ENCODE measurements at places on chromosomes 2 and 18.

DNA sequence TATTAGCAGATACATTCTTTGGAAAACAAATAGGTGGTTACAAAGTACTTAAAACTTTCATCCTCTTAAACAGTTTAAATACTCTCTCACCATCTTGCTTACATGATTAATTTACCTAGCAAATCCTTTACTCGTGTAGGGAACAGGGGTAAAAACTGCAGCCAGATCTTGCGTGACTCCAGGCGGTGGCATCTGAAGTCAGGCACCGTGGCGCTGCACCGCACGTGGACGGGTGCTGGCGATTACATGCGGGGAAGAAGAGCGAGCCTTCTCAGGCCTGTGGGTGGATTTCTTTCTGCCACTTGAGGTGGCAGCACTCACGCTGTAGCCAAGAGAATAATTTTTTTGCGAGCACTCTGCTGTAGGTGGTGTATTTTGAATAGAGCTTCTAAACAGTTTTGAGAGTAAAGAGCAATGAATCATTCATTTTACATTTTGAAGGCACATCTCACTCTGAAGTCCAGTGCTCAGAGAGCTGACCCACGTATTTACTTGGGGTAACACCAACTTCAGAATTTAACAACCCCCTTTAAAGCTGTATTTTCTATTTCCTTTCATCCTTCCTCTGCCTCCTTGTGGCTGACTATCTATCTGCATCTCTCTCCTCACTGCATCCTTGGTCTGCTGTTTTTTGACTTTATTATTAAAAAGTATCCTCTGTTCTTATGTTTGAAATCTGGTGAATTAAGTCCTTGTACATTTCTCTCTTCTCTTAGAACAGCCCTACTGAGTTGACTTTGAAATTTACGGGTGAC, 68.9 kb downstream of the EPAS1 start:
- no peak for DNase-seq

DNA sequence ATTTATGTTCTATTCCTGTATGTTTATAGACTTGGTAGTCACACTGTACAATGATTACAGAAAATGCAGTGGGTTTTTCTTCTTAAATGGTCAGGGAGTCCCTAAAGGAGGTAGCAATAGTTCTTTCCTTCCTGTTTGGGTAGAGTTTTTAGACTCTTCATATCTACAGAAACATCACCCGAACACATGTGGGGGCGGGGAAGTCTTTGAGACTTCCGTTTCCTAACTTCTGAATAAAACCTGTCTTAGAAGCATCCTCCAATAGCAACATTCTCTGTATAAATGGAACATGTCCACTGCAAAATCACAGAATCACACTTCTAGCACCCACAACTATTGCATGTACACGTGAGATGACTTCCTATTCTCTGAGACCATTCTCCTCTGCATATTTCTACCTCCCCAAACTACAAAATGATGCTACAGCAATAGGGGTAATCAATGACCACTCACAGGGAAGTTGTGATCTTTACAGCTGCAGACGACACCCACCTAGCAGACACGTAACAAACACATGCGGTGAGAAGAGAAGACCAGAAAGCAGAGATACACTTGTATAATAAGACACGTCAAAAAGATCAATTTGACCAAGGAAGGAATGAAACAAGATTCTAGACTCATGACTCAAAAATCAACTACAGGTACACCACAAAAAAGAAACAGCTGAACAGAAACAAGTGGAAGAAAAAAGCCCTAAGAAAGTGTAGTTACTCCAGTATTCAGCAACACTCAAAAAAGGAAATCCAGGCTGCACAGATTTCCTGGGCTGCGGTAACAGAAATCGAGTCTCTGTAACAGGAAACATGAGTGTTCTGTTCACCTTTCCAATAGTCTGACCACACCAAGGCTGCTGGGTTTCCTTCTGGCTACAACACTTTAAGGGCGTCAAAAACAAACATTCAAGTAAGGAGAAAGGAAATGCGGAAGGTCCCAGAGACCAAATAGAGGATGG, 120.4 kb downstream of the ZNF516 start:
- DNase-seq: no peak

DNA sequence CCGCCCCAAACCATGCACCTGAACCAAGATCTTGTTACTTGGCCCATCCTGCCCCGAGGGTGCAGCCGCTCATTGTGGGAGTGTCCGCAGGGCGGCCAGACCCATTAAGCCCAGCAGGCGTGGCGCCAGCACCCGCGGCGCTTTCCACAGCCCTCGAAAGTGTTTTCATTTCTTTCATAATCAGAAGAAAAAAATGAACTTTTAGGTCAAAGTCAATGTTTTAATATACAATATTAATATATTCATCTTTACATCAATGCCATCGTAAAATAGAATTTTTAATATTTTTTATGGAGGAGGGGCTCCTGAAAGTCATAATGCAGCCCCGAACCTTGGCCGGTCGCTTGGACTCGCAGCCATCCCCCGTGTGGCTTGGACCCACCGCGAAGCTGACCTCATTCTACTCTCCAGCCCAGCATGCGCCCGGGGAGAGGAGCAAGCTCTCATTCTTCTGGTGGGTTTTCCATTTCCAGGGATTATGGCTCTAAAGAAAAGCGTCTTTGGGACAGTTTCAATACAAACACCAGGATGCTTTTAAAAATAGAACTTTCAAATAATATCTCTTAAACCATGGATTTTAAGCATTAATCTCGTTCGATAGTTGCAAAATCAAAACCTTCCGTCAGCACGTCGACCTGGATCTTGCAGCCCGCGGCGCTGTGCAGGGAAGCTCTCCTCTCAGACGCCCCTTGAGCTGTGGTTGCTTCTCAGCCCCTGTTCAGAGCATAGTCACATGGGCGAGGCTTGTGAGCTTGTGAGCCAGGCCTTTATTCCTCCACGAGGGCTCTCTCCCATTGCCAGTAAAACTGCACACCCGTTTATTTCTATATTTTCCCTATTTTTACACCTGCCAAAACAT, 17.2 kb upstream of the ASB1 start:
- DNase-seq: no peak

DNA sequence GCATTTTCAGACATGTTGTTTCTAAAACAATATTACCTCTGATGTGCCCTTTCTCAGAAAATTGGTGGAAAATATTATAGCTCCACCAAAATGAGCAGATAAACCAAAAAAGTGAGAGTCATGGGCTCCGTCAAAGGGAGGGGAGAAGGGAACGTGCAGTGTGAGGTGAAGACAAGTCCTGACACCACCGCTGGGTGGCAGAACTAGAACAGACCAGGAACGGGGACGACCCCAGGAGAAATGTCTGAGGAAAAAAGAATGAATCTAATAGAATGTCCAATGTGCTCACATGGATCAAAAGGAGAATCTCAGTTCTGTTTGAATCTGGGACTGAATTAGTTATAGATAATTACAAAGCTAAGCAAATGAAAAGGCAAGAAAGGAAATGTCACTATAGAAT, 22.6 kb upstream of the BCL2 start:
- no peak for DNase-seq

- no peak for DNase-seq
These were observed 10.5 kb downstream of the COL3A1 start for GRCh38 chr2:188984680-188985079.

GRCh38 chr2:119179202-119179601, 20.7 kb upstream of the C1QL2 start:
- no peak for DNase-seq

- no peak for DNase-seq
These were observed 6.4 kb downstream of the MBOAT2 start for GRCh38 chr2:8997108-8997507.

DNA sequence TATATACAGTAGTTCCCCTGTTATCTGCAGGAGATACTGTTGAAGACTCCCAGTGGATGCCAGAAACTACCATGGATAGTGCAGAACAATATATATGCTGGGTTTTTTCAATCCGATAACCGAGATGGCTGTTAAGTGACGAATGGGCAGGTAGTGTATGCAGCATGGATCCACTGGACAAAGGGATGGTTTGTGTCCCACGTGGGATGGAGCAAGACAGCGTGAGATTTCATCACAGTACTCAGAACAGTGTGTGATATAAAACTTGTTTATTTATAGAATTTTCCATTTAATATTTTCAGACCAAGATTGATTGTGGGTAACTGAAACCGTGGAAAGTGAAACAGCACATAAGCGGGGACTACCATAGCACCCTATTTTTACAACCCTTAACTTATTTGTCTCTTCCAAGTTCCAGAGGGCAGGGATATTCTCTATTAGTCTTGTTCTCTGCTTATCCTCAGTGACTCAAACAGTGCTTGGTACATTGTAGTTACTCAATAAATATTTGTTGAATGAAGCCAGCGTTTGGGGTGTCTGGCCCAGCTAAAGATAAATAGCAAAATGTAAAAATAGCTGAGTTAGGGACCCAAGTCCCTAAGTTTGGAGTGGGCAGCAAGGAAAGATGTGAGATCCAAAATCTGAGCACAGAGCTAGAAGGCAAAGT, 50.0 kb downstream of the RHBDD1 start:
- DNase-seq: no peak

DNA sequence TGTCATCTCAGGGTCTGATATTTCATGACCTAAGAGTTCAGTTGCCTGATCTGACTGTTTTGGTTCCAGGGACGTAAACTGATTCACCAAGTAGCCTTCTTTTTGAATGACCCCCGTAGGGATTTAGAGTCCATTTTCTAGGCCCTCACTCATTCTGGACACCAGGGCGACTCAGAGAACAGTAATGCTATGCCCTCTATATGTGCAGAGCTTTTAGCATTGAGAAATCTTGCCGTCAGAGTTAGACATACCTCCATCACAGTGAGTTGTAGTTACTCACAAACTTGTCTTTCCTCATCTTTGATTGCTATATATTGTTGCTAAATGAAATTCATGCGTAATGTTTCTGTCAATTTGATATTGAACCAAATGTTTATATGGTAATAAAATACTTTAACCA, 92.3 kb downstream of the OSBPL6 start:
- no peak for DNase-seq

DNA sequence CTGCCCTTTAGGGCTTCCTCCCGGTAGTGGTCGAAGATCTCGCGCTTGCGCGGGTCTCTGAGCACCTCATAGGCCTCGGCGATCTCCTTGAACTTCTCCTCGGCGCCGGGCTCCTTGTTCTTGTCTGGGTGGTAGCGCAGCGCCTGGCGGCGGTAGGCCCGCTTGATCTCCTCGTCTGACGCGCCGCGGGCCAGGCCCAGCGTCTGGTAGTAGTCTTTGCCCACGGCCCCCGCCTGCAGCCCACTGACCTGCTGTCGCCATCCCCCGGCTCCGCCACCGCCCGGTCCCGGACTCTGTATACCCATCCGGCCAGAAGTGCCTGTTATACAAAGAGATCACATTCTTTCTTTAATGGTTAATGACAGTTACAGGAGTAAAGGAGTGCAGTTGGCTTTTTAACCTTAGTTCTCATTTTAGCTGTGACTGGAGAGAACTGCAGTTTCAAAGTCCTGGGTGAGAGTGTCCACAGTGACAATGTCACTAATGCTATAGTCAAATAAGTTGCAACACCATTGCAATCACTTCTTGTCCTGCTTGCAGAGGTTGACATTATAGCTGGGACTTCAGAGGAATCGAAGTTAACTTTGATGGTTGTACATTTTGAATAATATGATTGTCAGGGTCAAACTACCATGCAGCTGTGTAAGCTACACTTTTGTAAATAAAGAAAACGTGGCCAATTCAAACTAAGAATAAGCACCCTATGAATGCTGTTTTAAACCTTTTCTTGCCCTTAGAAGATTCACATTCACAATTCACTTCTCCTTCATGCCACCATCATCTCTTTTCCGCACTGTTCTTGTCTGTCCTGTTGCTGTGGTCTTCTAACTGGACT, 35.3 kb upstream of the CAVIN2 start:
- DNase-seq: no peak

GRCh38 chr2:134408791-134409190, 154.9 kb downstream of the MGAT5 start:
- DNase-seq: no peak
